ENCODE measurements at places on chromosomes 5 and 9.

- no peak for DNase-seq
Measured at GRCh38 chr9:34093578-34093977, 32.9 kb downstream of the DCAF12 start.

DNA sequence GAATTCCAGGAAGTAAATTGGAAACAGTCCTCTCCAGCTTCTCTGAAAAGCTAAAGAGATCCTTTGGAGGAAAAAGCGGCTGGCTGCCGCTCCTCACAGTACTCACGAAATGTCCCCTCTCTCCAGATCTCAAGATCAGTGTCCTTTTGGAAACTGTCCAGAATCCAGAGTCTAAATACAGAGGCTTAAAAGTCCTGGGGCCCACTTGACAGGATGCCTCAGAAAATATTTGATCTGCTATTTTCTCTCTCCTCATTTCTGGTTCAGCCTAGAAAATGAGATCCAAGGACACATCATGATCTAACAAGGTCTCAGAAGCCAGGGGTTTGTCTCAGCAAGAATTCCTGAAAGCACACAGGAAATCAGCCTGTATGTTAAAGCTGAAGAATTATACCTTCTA lies 7.2 kb downstream of the C1QTNF2 start:
- no peak for DNase-seq

DNA sequence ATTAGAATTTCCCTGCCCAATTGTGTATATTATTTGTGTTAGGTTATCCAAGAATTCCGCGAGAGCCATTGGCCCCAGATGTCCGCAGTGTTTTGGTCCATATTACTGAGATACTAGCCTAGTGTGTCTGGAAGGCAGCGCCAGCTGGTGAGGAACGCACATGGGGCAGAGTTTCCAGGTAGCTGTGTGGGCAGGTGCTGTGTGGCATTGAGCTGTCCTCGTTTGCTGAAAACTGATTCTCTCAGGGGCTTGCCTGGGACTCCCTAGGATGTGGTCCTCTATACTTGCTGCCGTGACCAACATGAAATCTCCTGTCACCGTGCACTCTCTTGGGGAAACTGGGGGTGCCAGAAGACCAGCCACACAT lies 288.7 kb downstream of the FANCC start:
- no peak for DNase-seq

GRCh38 chr5:88093765-88094164 lies 174.9 kb downstream of the TMEM161B start:
- no peak for DNase-seq

DNA sequence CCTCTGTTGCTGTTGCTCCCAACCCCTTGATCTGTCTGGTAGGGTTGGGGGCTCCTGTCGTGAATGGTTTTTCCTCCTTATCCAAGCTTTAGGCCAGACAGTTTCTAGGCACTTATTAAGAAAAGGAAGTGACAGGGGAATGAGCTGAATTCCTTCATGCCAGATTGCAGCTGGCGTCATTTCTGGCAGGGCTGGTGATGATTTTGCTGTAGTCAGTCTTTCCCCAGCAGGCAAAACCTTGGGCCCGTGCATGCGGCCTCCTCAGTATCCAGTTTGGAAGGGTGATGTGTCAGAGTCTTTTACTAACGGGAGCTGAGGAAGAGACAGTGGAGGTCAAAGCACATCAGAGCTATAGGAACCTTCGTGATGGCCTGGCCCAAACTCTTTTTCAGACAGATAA lies 58.8 kb downstream of the COL27A1 start:
- DNase-seq: no peak

- no peak for DNase-seq
Measured at GRCh38 chr5:82540301-82540700, 262.1 kb upstream of the RPS23 start.

Measured in AG04449 (cell line).